DMS153 (cell line): ENCODE measurements at places on chromosomes 13 and 19.

DNA sequence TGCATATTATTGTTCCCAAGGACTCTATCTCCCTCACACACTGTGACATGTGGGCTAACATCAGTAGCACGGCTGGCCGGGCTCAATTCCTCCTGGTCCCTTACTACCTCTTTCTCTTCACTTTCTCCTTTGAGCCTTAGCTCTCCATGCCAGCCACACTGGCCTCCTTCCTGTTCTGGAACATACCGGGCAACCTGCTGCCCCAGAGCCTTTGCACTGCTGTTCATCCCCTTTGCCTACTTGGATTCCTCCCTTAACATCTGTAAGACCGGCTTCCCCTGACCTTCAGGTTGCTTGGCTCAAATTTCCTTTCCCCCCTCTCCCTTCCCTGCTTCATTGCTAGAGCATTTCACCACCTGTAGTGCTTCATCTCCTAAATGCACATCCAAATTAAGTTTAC, 17.1 kb downstream of the IRS2 start:
- no peak for DNase-seq

- no peak for DNase-seq
Observed at GRCh38 chr13:85640727-85641126, 158.5 kb downstream of the SLITRK6 start.

GRCh38 chr13:80688593-80688992, 347.7 kb upstream of the SPRY2 start:
- DNase-seq, result no peak

- DNase-seq, result no peak
Observed at GRCh38 chr19:6211632-6212402, 68.0 kb downstream of the MLLT1 start.

- DNase-seq, result no peak
Observed at GRCh38 chr13:27481766-27482165, 31.4 kb upstream of the MTIF3 start.

DNA sequence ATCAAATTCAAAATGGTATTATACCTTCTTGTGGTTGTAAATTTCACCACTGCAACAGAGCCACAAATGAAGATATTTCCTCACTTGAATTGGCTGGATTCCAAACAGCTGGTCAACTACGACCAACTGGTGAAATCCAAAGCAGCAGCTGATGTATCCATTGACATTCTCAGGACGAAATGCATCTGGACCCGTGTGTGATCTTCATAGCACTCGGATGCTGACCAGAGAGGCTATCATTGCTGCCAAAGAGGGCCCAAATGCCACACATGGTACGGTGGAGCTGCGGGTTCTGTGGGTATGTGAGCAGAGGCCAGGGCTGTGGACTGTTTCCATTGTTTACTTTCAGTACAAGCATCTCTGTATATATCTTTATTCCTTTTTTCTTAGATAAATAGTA, 25.6 kb upstream of the PCCA start:
- DNase-seq, result no peak

DNA sequence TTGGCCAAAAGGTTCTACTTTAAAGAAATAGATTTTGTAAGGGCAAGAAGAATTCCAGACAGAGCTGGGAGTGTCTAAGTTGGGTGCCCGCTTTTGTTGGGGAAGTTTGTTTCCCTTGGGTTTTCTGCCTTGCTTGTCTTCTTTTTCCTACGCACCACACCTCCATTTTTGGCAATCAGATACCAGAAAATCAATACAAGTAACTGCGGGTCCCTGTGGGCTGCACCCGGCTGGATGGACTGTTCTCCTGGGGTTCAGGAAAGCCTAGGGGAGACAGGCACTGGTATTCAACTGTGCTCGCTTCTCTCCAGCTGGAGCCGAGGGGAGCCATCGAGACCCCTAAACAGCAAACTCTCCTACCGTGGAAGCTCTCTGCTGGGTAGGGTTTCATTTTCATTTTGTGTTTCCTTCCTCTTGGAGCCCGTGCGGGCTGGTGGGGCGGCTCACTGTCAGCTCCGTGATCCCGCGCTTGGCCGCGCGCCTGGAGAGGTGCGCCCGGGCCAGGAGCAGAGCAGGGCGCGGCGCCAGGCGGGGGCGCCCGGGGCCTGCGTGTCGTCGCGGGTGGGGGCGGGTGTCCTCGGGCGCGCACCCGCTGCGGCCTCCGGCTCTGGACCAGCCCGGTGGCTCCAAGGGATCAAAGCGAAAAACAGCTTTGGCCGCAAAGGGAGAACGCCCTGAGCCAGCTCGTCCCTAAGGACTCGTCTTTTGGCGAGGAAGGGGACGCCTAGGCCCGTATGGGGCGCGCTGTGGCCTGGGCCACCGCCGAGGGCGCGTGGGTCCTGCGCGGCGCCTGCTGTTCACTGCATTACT, 347.2 kb downstream of the ZNF536 start:
- DNase-seq, result no peak

- DNase-seq, result no peak
Observed at GRCh38 chr13:111920306-111920931, 146.5 kb upstream of the SOX1 start.

DNA sequence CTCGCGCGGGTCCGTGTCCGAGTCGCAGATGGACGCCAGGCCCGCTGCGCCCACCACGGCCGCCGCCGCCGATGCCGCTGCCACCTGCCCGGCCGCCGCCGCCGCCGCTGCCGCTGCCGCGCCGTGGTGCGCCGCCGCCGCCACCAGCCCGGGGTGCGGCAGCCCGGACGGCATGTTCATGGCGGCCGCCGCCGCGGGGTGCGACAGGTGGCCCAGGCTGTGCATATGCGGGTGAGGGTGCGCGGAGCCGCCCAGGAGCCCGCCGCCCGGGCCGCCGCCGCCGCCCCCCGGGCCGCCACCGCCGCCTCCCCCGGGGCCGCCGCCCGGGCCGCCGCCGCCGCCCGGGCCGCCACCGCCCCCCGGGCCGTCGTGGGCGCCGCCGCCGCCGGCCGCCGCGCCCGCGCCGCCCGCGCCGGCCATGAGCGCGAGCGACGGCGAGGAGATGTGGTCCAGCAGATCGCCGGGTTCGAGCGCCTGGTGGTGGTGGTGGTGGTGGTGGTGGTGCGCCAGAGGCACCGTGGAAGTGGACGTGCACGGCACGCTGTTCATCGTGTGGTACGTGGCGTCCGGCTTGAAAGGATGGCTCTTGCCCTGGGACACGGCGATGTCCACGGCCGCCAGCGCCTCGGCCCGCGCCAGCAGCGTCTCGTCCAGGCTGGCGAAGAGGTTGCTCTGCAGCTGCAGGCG, 1.3 kb downstream of the POU4F1 start:
- no peak for DNase-seq

GRCh38 chr19:2763687-2764086, 19.4 kb downstream of the SGTA start:
- no peak for DNase-seq

DNA sequence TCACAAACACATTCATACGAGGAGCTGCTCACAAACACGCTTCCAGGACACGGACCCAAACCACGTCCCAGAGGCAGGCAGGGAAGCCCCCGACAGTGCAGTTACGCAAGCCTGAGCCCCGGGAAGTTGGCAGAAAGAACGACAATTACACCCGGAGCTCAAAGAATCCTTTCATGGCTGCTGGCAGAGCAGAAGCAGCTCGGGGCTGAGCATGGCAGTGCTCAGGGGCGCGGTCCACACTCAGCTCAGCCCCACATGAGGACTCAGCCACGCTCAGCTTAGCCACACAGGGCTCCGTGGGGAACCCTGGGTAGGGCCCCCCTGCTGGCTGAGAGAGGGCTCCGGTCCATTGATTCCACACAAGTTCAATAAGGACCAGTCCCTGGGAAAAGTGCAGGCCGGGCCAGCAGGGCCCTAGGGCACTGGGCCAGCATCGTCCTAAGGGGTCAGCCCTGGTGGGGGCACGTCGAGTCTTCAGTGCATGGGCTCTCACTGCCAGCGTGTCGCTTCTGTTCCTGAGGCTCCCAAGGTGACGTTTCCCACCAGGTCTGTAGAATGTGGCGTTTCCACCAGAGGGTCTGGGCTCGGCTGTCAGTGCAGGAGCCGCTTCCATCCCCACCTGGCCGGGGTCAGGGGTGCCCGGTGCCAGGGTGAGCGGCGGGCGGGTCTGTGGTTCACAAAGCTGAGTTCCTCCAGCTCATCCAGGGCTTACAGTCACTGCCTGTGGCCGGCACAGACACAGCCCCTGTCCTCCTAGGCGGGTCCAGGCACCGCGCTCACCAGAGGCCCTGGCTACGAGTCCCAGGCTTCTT, 23.1 kb downstream of the GAS6 start:
- DNase-seq, result no peak

GRCh38 chr13:97548138-97548537, 114.2 kb downstream of the RAP2A start:
- DNase-seq, result no peak

DNA sequence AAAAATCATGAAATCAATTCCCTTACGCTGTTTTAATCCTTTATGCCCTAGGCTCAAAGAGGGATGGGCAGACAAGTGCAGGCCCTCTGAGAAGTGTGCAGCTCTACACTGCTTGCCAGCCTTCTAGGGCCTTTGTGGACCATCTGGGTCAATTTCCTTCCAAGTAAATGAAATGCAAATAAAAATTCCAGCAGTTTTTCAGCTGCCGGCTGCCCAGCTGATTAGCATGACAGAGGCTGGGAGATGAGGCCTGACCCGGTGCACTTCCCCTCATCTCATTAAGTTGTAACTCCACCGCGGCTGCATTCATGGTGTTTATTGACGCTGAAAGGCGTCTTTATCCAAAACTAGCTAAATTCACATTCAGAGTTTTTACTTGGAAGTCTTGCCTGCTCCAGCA, 47.5 kb upstream of the GSX1 start:
- DNase-seq, result no peak

DNA sequence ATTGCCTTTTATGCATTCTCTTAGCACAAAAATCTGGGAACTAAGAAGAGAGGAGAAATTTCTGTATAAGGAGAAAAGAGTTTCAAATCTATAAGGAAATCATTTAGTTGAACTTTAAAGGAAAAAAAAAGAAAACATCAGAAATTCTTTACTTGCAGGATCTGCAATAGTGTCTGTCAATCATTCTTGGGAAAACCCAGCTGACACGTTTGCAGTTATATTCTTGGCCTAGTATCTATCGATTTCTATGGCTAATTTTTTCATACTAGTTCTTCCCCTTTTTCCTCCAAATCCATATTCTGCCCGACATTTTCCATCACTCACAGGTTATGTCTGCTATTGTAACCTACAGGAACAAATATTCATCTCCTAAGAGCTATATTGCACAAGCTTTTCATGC, 160.7 kb downstream of the ABCC4 start:
- no peak for DNase-seq

DNA sequence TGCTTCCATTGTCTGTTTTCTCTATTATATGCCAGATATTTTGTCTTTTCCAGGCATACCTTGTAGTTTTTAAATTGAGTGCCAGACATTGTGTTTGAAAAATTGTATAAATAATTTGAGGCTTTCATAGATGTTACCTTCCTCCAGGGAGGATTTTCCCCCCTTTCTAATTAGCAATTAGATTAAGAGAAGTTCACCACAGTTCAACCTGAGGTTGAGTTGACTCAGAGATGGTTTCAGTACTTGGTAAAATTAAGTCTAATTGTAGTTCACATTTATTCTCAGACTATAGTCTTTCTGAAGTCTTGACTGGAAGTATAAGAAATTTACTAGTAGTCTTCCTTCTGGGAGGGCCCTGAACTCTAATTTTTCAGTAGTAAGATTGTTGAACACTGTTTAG, 104.1 kb upstream of the SCEL start:
- no peak for DNase-seq
